ENCODE measurements at places on chromosomes 3 and 15. TPM values are rescaled to one million over a fixed set of nuclear protein-coding genes. Genes with fewer than 3 reads are reported as not detected.

The KCNMB2 gene
- total RNA-seq, result not detected

The RGMA gene
- 55.7 TPM for total RNA-seq

The IFT80 gene
- total RNA-seq, result 44.1 TPM

The SLC24A5 gene
- not detected for total RNA-seq

The TARS3 gene
- total RNA-seq, result 21.3 TPM
